ENCODE measurements at places on chromosomes 3 and 15.

- peak; percentile 29 for DNase-seq
These were observed 2.6 kb downstream of the SLITRK3 start for GRCh38 chr3:165193366-165194254.

DNA sequence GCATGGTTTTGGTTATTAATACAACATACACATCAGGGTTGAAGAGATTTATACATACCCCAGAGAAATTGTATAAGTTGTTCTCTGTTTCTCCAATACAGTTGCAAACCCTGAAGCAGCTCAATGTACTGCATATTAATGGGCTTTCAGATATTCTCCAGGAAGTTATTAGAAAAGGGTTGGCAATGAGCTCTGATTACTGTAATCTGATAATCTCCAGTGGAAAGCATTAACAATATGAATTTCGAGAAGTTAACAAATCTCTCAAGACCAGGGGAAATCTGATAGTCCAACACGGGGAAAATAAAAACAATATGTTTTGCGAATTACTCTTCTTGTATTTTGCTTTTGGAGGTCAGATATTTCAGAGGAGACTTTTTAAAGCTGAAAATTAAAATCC lies 950.1 kb downstream of the TBL1XR1 start:
- DNase-seq, result peak; percentile 29

- no peak for DNase-seq
These were observed 3.5 kb upstream of the TGM5 start for GRCh38 chr15:43270113-43270665.

GRCh38 chr15:40372981-40373380 lies 9.5 kb upstream of the KNSTRN start:
- no peak for DNase-seq

DNA sequence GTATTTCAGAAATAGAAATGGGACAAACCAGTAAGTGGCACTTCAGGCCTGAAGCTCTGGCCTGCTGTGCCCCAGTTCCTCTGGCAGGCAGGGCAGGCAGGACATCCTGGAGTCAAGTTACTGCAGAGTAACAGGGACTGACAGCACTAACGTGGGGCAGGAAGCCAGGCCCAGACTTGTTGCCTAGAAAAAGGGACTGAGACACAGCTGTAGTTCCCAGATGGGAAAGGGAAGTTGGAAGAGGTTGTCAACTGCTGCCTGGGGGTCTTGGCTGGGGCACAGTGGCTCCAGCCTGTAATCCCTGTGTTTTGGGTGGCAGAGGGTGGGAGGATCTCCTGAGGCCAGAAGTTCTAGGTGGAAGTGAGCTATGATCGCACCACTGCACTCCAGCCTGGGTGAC lies 171.9 kb downstream of the FMN1 start:
- DNase-seq, result no peak

DNA sequence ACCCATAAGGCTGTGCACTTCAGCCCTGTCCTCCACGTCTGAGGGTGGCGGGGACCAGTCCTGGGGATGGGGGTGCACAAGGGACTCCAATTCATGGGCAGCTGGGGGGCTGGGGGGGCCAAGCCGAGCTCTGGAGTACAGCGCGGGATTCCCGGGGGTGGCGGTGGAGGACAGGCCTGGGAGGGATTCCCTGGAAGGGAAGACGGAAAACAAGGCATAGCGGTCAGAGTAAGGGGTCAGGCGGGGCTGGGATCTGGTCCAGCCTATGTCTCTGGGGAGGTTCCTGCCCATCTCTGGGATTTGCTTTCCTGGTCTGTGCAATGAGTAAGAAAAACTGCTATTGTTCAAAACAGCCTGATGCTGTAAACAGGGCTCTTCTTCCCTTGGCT lies 8.1 kb upstream of the IGDCC3 start:
- no peak for DNase-seq

DNA sequence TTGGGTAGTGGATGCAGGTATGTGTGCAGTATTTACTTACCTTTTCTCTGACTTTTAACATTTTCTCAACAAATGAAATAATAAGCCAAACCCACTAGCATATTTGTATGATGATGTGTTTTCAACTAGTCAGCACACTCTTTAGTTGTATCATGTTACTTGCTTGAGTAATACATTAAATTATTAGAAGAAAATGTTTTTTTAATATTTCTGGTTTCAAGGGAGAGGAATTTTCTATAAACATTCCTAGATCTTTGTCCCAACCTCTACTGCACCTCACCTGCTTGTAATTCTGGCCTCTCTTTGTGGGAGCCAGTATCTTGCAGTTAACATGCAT lies 161.8 kb upstream of the CBLB start:
- no peak for DNase-seq

- no peak for DNase-seq
These were observed 35.9 kb upstream of the CTNNB1 start for GRCh38 chr3:41163421-41163820.

GRCh38 chr15:71291723-71292122 lies 176.5 kb downstream of the THSD4 start:
- no peak for DNase-seq
